ENCODE measurements at places on chromosomes 3 and 15. TPM values are rescaled to one million over a fixed set of nuclear protein-coding genes. Genes with fewer than 3 reads are reported as not detected.

DNA sequence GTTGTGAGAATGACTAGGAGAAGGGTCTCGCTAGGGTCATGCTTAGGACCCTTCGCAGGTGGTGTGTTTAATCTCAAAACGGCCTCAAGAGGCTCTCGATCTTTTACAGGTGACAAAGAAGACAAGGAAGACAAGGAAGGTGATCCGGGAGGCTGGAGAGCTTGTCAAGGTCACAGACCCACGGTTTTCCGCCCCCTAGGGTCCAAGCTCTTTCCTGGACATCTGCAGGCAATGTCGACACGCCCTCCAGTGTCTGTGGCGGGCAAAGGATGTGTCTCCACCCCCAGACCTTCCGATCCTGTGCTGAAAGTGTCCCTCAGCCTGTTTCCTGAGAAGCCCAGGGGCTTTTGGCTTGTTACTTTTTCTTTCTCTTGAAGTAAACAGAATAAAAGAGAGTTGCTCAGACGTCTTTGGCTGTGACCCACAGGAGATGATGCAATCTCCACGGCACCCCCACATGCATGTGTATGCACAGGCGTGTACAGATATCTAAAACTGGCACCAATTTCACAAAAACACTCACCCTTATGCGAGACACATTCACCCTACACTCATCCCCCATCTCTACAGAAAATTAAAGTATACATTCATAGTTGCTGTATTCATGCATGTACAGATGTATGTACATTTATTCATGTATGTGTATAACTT is 108.8 kb downstream of the KLF13 start:
- peak overlapping the region; percentile 86 for H3K27ac ChIP-seq
- peaks cover 52% of the 10 kb centered on the region for H3K4me1 ChIP-seq

DNA sequence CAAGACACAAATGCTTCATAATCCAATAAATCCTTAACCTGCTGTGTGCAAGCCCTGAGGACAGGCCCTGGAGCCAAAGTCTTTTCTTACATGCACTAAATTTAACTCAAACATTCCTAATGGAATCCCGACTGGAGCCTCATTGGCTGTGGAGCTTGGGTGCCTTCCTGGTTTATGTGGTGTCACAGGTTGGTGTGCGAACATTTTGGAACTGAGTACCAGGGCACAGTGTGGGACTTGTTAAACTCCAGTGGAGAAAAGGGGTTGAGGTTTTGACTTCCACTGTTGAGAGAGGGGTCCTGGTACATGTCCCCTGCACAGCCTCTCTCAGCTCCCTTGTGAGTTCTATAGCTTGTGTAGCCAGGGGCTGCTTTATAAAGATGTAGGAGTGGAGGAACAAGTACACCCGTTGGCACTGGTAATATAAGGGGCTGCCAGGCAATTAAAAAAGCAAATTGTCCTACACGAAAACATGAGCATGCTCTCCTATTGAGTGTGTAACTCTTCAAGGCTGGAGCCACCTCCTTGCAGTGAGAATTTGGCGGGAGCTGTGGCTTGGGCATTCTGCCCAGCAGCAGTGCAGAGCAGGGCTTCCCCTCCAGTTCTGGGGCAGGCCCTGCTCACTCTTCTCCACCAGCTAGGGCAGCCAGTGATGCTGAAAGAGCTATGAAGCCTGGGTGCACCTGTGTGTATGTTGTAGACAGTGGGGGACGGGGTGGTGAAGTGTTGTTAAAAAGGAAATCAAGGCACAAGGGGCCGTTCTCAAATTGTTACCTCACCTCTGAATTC is 218.1 kb downstream of the CLSTN2 start:
- no peaks in the 10 kb centered on the region for H3K4me1 ChIP-seq
- H3K27ac ChIP-seq: no peak overlapping the region
- DNase-seq: no peak
- no peaks in the 10 kb centered on the region for H3K27me3 ChIP-seq

The SLC27A2 gene
- total RNA-seq: 0.49 TPM

- H3K36me3 ChIP-seq: no peaks in the 10 kb centered on the region
- H3K4me3 ChIP-seq: no peak overlapping the region
- peaks cover 18% of the 10 kb centered on the region for H3K4me1 ChIP-seq
- H3K27me3 ChIP-seq: no peaks in the 10 kb centered on the region
- H3K27ac ChIP-seq: no peak overlapping the region
- DNase-seq: peak; percentile 49
Measured at GRCh38 chr3:34106879-34107278, 308.4 kb downstream of the PDCD6IP start.

The PHLDB2 gene
- total RNA-seq: 5.9 TPM

- no peak overlapping the region for H3K4me3 ChIP-seq
- no peaks in the 10 kb centered on the region for H3K4me1 ChIP-seq
- H3K27me3 ChIP-seq: no peaks in the 10 kb centered on the region
- DNase-seq: no peak
Measured at GRCh38 chr3:87041191-87041590, 50.2 kb upstream of the VGLL3 start.

GRCh38 chr3:46112296-46112695 is 85.0 kb upstream of the XCR1 start:
- H3K4me1 ChIP-seq: peaks cover 15% of the 10 kb centered on the region
- H3K4me3 ChIP-seq: no peak overlapping the region
- no peak for DNase-seq
- no peak overlapping the region for H3K27ac ChIP-seq
- no peaks in the 10 kb centered on the region for H3K27me3 ChIP-seq
- H3K36me3 ChIP-seq: no peaks in the 10 kb centered on the region

Data from B cell (primary cell).